ENCODE measurements at places on chromosomes 3 and 15.

GRCh38 chr3:87318617-87319021 lies 42.2 kb upstream of the POU1F1 start:
- no peak for DNase-seq

DNA sequence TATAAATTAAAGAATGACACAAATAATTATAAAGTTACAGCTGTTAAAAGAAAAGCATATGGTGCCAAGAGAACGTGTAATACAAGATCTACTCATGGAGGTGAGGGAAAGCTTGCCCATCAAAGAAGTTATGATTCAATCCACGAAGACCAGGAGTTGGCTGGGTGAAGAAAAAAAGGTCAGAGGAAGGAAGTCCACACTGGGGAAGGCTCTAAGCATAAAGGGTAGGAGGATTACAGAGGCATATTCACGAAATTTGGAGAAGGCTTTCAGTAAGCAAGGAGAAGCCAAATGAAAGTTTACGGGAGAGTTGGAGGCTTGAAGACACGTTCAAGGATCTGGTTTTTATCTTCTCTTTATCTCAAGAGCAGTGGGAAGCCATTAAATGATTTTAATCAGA lies 1.8 kb upstream of the TGFBR2 start:
- DNase-seq, result no peak

DNA sequence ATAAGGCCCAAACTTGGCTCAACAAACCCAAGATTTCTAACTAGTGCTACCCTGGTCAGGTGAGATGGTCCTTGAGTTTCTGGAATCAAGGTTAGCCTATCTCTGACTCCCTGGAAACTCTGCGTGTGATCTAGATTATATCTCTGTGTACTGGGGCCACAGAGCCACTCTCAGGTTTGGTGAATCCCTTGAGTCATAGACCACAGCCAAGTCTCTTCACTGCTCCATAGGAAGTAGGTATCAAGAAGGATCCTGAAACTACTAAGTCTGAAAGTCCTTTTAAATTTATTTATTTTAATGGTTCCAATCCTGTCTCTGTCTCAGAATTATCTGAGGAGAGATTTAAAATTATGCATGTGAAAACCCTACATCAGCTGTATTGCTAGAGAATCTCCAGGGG lies 99.1 kb downstream of the TUSC7 start:
- DNase-seq, result no peak

- no peak for DNase-seq
These were observed 39.8 kb upstream of the DUSP7 start for GRCh38 chr3:52095990-52096775.

DNA sequence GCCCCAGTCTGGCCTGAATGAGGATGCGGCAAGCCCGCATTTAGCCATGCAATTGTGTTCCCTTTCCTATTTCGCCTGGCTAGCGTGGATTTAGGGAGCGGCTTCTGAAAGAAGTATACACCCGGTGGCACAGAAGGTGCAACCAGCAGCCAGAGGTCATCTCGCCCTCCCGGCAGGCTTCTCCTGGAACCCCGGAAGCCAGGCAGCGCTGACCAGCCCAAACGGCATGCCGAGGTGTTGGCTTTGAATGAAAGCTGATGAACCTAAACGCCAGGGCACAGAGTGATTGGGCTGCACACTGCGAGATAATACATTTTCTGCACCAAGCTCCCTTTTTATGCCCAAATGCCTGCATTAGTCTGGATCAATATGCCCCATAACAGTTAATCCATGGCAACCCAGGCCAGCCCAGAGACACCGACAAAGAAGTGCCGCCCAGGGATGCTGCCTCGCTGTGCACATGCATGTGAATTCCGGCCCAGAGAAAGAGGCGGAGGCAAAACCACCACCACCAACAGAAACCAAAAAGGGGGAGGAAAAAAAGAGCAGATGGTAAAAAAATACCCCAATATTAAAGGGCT lies 1.4 kb downstream of the SRGAP3 start:
- no peak for DNase-seq

- no peak for DNase-seq
These were observed 74.0 kb upstream of the TTBK2 start for GRCh38 chr15:42994546-42994945.

- no peak for DNase-seq
These were observed 2.0 kb downstream of the WNT5A start for GRCh38 chr3:55484801-55485791.

GRCh38 chr3:46737329-46737731 lies 19.7 kb upstream of the PRSS50 start:
- no peak for DNase-seq

DNA sequence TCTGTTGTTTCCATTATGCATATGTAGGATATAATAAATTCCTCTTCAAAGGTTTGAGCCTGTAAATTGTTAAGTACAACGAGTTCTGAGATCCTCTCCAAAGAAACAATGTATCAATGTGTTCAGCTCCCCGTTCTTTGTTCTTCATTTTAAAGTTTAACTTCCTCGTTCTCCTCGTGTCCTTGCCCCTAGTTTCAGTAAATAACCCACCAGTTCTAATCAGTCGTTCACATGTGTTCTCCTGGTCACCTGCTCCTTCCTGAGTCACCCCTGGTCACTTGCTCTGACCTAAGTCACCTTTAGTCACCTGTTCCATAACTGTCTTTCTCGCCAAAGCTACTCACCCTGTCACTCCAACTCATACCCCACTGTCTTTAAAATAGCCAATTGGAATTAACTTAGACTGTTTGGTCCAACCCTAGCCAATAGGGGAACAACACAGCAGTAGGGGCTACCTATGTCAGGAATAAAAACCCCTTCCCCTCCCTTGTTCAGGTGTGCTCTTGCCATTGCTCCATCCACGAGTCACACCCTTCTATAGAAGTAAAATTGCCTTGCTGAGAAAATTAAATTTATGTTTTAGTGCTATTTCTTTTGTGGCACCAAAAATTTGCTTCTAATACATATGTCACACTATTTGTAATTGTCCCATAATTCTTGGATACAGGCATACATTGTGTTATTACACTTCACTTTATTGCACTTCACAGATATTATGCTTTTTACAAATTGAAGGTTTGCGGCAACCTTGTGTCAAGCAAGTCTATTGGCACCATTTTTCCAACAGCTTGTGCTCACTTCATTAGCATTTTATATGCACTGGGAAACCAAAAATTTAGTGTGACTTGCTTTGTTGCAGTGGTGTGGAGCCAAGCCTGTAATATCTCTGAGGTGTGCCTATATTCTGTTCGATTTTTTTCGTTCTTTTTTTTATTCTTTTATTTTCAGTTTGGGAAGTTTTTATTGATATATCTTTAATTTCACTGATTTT lies 15.3 kb upstream of the MCF2L2 start:
- no peak for DNase-seq

DNA sequence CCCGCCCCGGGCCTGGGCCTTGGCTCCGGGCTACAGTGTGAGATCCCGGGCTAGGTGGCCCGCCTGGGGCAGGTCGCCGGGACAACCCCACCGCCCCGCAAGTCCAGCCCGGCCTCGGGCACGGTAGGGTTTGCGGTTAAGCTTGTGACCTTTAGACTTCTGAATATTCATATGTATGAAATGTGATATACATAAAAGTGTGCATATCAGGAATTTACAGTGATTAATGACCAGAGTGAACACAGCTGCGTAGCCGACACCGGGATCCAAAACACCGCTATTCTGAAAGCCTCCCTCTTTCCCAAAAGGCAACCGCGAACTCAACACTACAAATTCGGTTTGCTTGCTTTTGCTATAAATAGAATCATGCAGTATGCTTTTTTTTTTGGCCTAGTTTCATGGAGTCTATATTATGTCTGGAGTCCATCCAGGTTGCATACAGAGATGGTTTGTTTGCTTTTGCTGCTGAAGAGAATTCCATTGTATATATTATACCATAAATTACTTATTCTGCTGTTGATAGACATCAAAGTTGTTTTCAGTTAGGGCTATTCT lies 636 bp upstream of the SNRPA1 start:
- no peak for DNase-seq

DNA sequence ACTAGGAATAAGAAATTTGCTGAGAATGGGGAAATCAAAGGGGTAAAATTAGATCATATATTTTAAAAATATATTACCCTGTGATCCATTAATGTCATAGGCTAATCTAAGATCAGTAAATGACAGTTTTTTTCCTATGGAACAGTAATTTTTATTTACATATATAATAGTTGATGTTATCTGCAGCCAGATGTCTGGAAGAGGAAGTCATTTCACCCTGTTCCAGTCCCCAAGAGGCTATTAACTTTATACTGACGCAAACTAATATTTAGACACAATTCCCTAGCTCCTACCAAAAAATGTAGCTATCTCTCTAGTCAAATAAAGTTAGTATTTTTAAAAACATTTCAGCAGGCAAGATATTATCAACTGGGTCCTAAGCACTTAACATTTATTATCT lies 558.0 kb downstream of the MECOM start:
- DNase-seq, result no peak

GRCh38 chr3:147392625-147392946 lies 13.8 kb downstream of the ZIC4 start:
- DNase-seq, result no peak

- peak; percentile 79 for DNase-seq
These were observed 1.7 kb upstream of the SLC2A2 start for GRCh38 chr3:171028025-171028778.

- no peak for DNase-seq
These were observed 142.5 kb upstream of the C2CD4B start for GRCh38 chr15:62307551-62307950.

GRCh38 chr3:58059349-58060321 lies 51.4 kb downstream of the FLNB start:
- DNase-seq, result no peak

DNA sequence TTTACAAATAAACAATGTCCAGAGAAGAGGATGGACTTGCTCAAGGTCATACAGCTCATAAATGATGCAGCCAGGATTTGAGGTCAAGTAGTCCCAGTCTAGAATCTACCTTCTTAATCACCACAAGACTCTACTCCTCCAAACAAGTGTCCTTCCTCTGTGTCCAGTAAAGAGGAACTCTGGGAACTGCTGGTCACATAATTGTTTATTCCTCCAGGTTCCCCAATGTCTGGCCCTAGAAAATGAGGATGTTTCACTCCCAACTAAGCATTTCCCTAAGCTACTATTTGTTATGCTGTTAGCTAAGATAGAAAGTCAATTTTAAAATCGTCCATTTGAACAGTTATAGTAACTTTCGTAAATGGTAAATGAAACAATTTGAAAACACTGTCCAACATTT lies 192.4 kb downstream of the FHIT start:
- DNase-seq, result no peak

- no peak for DNase-seq
These were observed 1.6 kb upstream of the SV2B start for GRCh38 chr15:91098451-91098850.

DNA sequence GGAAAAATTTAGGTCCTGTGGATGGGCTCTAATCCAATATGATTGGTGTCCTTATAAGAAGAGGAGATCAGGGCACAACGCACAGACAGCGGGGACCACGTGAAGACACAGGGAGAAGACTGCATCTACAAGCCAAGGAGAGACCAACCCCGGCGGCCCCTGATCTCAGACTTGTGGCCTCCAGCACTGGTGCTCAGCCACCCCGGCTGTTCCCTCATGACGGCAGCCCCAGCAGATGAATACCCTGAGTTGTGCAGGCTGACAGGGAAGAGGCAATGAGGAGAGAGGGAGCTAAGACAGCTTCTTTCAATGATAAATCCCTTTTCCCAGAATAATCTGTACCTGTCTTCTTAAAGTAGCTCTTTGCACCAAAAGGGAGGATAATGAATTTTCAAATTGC lies 33.3 kb upstream of the CGNL1 start:
- DNase-seq, result no peak

- no peak for DNase-seq
These were observed 790 bp downstream of the DUT start for GRCh38 chr15:48331796-48332641.

DNA sequence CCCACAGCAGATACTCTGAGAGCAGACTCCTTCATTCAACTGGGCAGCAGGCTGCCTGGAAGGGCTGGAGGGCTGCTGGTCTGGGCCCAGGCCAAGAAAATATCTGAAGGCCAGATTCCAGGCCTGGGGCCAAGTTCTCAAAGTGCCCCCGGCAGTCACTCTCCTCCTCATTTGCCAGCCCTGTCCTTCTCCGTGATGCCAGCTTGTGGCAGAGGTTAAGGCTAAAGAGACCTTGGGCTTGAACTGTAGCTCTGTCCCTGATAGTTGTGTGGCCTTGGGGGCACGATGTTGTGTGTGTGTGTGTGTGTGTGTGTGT lies 39.0 kb downstream of the FAM3D start:
- no peak for DNase-seq

DNA sequence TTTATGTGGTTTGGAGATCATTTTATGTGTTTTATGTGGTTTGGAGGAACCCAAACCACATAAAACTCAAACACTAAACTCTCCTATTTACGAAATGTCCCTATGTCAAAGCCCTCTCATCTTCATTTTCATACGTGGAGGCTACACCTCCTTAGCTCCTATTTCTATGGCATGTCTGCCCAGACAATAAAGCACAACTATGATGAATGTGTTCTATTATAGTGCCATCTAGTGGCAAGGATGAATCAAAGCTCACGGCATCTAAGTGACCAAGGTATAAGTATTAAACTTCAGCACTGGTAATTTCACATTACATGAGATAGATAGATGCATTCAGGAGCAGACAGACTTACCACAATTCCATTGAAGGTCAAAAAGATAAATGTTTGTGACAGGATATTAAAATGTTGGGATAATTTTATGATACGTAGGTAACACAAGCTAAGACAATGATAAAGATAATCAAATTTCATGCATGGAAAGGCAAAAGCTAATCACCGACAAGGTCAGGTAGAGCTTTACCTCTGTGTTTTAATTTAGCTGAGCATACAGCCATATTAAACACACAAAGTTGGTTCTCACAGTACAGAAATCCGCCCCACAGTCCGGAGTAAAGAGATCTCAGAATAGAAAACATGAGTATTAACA lies 130.6 kb upstream of the FHIT start:
- peak; percentile 20 for DNase-seq

DNA sequence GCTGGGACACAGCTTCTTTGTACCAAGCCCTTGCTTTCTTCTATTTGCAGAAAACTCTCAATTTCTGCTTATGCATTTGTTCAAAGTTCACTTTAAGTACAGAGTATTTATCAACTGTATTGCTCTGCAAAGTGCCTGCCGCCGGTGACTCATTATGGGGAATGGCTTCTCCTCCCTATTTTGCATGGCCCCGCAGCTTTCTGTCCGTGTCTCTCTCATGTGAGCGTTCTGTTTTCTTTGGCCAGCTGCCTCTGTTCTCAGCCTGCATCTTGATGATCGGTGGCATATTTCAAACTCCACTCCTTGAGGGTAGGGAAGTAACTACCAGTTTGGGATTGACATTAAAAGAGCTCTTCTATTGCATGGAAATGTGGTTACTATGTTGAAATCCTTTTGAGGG lies 28.6 kb upstream of the ST8SIA2 start:
- DNase-seq, result no peak
